Glomerular endothelial cell (primary cell): ENCODE measurements at places on chromosomes 1 and 21.

DNA sequence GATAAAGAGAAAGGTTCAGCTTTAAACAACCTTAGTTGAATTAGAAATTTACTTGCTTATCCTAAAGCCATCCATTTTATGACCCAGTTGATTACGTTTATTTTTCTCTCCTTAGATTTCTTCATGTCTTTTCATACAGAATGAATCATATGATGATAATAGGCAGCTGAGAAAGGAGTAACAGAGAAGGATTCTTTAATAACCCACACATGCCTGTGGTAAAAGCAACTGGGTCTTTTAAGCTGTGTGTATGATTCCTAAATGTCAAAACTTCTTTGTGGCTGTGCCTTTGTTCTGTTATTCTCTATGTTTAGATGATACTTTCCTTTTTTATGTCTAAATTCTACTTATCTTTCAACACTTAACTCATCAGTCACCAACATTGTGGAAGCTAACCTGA is 626.5 kb downstream of the NCAM2 start:
- no peak for DNase-seq

GRCh38 chr1:206025283-206025820 is 1.7 kb upstream of the CTSE start:
- no peak for DNase-seq

- no peak for DNase-seq
These were observed 121.3 kb downstream of the PCBP3 start for GRCh38 chr21:45764792-45765191.

- no peak for DNase-seq
These were observed 1748.4 kb downstream of the MRPL39 start for GRCh38 chr21:23858878-23859277.

DNA sequence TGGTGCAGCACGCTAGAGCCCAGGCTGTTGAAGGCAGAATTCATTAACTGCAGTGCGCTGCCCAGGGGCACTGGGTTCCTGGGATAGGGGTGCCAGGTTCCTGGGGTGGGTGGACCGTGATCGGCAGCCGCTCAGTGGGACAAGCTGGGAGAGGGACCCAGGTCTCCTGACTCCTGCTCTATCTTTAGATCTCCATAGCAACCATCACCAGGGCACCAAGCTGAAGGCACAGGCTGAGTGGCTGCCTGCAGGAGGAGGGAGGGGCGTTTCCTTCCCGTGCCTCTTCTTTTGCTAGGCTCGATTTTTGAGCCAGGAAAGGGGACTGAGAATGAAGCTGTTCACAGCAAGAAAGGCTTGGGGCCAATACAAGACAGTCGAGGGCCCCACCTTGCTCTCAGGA is 20.9 kb upstream of the CDCP2 start:
- DNase-seq: no peak

DNA sequence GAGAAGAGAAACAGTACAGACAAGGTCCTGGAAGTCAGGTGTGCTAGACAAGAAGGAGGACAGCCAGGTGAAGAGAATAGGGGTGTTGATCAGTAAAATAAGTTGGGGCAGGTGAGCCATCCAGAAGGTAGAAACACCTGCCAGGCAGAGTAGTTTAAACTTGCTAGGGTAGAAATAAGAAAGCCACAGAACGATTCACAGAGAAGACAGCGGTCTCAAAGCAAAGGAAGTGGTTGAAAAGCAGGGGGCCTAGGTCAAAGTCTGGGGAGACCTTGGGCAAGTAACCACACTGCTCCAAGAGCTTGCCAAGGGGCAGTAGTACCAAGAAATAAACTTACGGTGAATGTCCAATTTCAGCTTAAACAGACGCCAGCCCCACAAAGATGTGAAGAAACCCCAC is 116.6 kb upstream of the PROX1 start:
- DNase-seq: no peak
